ENCODE measurements at places on chromosomes 4 and X. TPM values are rescaled to one million over a fixed set of nuclear protein-coding genes. Genes with fewer than 3 reads are reported as not detected.

TMEM150C gene
- 0.58 TPM for total RNA-seq

DNA sequence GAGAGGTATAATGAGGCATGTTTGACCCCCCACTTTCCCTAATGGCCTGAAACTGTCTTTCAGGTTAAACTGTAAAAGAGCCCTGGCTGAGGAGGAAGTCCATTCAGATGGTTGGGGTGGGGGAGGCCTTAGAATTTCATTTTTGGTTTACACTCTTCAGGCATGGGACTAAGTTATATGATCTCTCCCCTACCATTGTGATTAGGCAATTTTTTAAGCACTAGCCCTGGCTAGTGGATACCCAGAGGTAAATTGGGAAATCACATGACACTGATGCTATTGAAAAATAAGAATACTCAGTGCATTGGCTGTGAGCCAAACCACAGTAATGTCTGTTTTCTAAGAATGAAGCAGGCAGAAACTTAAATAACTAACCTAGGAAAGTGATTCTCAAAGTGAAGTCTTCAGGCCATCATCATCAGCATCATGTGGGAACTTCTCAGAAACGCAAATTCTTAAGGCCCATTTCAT, 149.7 kb downstream of the RRAGB start:
- H3K4me1 ChIP-seq: no peaks in the 10 kb centered on the region
- H3K27ac ChIP-seq: no peak overlapping the region
- peak; percentile 35 for DNase-seq
- no peak overlapping the region for H3K4me3 ChIP-seq

DNA sequence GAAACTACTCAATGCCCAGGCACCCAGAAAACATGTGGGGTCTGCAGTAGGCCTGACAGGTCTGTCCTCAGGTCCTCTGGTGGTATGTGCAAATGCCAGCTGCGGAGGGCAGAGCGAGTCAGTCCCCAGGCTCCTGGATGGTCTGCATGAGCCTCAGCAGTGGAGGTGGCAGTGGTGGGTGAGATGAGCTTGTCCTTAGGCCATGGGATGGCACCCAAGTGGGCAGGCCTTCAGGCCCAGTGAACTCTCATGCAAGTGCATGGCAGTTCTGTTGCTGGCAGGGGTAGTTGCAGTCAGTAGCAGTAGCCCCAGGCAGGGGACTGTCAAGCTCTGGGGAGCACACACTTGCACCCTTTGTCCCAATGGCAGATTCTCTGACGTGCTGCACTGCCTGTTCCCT, 106.3 kb upstream of the ANXA10 start:
- H3K36me3 ChIP-seq: no peaks in the 10 kb centered on the region
- no peaks in the 10 kb centered on the region for H3K4me1 ChIP-seq
- no peaks in the 10 kb centered on the region for H3K27me3 ChIP-seq
- H3K27ac ChIP-seq: no peak overlapping the region

LGI2 gene
- total RNA-seq: 3.4 TPM

SLC10A4 gene
- not detected for total RNA-seq

SUPT20HL1 gene
- total RNA-seq: not detected

- H3K27ac ChIP-seq: no peak overlapping the region
- no peaks in the 10 kb centered on the region for H3K4me1 ChIP-seq
- no peak for DNase-seq
- no peaks in the 10 kb centered on the region for H3K36me3 ChIP-seq
- no peaks in the 10 kb centered on the region for H3K27me3 ChIP-seq
Observed at GRCh38 chr4:147958057-147958456, 226.2 kb downstream of the ARHGAP10 start.

DNA sequence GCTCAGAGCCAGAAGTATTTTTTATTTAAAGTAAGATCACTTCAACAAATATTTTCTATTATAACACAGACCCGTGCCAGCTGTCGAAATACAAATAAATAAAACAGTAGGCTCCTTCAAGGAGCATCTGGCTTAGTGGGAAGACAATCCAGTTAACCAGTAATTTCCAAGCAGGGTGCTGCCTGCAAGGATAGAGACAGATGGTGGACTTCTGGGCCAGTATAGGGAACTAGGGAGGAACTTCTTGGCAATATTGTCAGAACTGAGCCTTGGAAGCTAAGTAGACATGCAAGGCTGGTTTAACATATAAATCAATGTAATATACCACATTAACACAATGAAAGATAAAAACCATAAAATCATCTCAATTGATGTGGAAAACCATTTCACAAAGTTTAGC, 17.0 kb upstream of the MTMR1 start:
- H3K4me3 ChIP-seq: no peak overlapping the region
- no peaks in the 10 kb centered on the region for H3K4me1 ChIP-seq
- no peaks in the 10 kb centered on the region for H3K36me3 ChIP-seq
- no peak overlapping the region for H3K27ac ChIP-seq

KIAA1210 gene
- 0.07 TPM for total RNA-seq

DNA sequence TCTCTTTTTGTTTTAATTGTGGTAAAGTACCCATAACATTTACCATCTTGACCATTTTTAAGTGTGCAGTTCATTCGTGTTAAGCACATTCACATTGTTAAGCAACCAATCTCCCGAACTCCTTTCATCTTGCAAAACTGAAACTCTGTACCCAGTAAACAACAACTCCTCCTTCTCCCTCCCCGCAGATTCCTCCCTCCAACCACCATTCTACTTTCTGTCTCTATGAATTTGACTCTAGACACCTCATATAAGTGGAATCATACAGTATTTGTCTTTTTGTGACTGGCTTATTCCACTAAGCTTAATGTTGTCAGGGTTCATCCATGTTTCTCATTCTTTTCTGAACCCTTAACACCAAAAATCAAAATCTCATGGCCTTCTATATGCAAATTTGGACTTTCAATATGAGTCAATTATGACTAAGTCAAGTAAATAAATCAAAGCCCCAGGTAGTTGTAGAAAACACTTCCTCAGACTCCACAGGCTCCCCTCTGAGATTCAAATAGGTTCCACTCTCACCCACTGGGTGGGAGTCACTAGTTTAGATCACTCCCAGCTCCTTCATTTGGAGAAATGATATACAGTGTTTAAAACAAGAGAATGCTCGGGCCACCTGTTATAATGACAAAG, 9.8 kb upstream of the RTL5 start:
- H3K27me3 ChIP-seq: no peaks in the 10 kb centered on the region
- peaks cover 5% of the 10 kb centered on the region for H3K4me1 ChIP-seq
- no peaks in the 10 kb centered on the region for H3K36me3 ChIP-seq
- DNase-seq: peak; percentile 37

DNA sequence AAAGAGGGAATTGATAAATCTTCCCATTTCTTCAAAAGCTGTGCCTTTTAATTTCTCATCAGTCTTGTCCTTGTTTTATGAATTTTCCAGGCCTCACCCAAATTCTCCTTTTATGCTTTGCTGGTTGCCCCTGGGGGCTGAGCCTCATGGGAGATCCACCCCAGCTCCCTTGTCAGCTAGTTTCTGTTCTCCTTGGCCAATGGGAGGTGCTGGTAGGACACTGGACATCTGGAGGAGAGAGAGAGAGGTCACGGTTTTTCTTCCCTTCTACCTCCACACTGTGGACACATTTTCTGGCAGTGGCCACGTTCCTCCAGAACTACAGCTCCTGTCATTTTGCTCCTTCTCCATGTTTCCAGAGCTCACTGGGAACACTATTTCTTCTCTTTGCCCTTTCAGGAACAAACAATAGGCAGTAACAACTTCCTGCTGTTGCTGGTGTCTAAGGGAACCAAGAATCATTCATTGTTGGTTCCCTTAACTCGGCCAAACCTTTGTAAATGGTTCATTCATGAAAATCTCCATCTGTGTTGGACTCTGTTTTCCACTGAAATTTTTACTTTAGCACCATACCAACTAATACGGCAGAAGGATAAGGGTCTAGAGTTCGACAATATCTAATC, 334.5 kb downstream of the GPAT3 start:
- H3K4me3 ChIP-seq: no peak overlapping the region
- no peaks in the 10 kb centered on the region for H3K36me3 ChIP-seq
- no peaks in the 10 kb centered on the region for H3K4me1 ChIP-seq
- H3K27ac ChIP-seq: no peak overlapping the region
